ENCODE measurements at places on chromosomes 7 and 10.

DNA sequence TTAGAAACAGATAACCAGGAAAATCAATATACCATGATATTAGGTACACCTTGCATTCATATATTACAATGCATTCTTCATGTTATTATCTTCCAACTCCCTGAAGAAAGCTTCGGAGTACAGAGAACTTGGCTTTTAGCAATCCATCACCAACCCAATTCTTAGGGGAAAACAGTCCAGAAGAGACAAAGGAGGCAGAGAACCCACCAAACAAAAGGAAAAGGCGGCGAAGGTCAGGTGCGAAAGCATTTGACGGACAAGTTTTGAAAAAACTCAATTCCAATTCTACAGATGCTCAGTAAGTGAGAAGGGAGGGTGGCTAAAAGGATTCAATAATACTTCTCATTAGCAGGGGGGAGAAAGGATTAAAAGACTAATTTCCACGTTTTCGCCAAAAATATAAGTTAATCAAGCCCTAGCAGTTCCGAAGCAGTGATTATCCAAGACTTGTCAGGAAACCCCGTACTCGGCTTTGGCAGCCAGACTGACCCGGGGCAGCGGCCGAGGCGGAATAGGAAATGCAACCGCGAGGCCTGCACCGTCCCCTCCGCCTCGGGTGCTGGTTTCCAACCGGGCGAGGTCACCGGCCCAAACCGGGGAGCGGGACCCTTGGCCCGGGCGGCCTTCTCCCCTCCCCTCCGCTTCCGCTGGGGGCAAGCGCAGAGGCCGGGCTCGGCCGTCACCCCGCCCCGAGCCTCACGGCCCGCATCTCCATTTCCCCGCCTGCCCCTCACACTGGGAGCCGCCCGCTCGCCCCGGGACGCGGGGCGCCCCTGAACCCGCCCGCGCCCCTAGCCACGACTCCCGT lies 747 bp downstream of the GDI2 start:
- no peak for DNase-seq

DNA sequence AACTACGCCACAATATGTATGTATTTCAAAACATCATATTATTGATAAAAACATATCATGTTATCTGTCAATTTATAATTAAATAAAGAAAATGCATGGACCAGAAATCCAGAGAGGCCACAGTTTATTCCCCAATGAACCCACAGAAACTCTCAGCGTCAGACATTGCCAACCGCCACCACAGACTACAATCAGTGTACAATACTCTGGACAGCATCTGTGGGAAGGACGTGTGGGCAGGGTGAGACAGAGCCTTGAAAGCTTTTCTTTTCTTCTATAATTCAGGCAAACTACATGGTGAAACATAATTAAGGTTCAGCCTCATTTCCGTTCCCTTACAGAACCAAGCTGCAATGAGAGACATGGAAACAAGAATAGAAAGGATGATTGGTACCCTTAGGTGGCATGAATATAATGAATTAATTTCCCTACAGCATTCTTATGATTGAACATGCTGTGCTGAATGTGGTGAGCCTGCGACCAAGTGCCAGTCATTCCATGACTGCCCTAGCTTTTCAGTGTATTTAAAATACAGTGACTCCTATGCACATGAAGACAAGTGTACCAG lies 909.3 kb downstream of the SORCS1 start:
- DNase-seq: no peak

GRCh38 chr7:84686373-84686772 lies 491.8 kb upstream of the SEMA3A start:
- no peak for DNase-seq

GRCh38 chr10:125768219-125768855 lies 7.3 kb downstream of the MMP21 start:
- no peak for DNase-seq

DNA sequence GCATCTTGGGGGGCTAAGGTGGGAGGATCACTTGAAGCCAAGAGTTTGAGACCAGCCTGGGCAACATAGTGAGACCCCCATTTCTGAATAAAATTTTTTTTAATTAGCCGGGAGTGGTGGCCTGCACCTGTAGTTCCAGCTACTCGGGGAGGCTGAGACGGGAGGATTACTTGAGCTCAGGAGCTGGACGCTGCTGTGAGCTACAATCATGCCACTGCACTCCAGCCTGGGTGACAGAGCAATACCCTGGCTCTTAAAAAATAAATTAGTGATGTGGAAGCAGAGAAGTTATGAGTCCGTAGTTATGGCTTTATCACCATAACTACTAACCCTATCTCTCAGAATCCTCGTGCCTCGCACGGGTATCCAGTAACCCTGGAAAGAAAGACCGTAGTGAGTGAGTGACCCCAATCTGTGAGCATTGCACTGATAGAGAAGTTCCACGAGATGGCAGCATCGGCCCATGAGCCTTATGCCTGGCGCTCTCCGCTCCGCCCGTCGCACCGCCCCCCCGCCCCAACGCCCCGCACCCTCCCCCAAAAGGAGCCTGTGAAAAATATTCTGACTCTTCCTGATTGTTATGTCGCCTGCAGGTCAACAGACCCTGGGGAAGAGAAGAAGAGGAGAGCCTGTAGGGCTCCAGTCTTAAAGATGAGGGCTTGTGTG lies 4.9 kb upstream of the SLC29A3 start:
- DNase-seq: no peak

DNA sequence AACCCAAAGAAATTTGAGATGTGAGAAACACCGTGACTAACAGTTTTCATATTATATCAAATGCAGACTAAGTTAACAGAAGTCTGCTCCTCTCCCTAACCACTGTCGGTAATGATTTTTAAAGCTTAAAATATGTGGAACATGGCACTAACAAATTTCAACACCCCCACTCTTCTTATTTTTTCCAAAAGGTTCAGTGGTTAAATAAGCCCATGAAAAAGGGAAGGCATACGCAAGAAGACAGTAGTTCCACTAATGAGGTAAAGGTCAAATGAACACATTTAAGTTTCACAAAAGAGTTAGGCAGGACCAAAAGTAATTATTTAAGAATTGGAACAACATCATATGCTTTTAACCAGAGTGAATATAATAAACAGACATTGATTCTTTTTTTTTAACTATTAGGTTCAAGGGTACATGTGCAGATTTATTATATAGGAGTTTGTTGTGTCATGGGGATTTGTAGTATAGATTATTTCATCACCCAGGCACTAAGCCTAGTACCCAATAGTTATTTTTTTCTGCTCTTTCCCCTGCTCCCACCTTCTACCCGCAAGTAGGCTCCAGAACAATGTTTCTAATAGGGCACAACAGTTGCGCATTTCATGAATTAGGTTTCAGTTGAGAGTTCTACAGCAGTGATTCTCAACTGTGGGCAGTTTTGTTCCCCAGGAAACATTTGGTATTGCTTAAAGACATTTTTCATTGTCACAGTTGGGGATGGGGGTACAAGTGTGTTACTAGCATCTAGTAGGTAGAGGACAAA lies 79.9 kb downstream of the HBP1 start:
- DNase-seq: no peak

GRCh38 chr10:112374724-112375541 lies 1.0 kb downstream of the ACSL5 start:
- DNase-seq: no peak

DNA sequence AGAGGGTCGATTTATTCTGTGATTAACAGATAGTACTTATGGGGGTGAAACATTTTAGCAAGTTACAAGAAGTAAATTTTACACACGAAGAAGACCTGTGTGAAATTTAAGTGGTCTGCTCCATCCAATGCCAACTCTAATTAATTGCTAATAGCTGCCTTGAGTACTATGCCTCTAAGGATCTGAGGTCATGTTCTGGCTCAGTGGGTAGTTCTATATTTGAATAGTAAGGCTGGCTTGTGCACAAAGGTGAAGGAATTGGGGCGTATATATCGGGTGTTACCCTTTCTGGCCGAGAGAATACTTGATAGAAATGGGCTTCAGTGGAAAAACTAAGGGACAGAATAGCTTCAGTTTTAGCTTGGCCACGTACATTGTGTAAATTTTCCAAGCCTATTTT lies 345.2 kb upstream of the ANKRD30A start:
- no peak for DNase-seq

DNA sequence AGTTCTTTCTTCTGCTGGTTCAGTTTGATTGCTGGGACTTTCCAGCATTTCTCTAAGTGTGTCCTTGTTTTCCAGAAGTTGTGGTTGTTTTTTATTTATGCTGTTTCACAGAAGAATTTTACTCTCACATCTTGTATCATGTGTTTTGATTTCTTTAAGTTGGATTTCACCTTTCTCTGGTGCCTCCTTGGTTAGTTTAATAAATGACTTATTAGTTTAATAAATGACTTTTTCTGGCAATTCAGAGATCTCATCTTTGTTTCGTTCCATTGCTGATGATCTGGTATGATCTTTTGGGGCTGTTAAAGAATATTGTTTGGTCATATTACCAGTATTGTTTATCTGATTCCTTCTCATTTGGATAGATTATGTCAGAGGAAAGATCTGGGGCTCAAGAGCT lies 59.8 kb upstream of the CYP2C9 start:
- no peak for DNase-seq

DNA sequence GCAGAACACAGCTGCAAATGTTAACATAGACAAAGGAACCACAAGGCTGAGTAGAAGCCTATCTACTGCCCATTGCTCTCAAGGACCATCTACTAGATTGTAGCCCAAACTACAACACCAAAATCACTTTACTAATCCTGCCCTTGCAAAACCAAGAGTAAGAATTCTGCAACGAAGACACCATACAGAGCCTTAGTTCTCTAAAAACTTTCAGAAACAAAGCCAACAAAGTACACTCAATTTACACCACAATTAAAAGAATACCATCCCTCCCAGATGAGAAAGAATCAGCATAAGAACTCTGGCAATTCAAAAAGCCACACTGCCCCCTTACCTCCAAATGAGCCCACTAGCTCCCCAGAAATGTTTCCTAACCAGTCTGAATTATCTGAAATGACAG lies 294.3 kb downstream of the CTNNA3 start:
- no peak for DNase-seq

- no peak for DNase-seq
Observed at GRCh38 chr7:148699782-148700629, 1.3 kb downstream of the CUL1 start.

DNA sequence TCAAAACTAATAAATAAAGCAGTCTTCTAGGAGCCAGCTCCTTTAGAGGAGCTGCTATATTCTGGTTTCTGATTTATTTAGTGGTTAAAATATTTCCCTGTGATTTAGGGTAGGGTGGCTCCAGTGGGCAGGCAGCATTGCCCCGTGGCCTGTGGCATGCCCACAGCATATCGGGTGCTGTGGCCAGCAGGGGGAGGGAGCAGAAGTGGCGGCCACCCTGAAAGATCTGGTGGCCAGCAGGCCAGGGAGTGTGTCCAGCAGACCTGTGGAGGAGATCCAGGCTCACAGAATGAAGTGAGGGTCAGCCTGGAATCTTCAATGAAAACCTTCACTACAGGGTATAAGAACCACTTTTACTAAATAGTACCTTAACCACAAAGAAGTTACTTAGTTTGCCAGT lies 189.2 kb downstream of the TAX1BP1 start:
- no peak for DNase-seq

- no peak for DNase-seq
Observed at GRCh38 chr7:146076344-146076743, 40.3 kb upstream of the CNTNAP2 start.

GRCh38 chr10:110837418-110838171 lies 34.1 kb upstream of the PDCD4 start:
- no peak for DNase-seq

- DNase-seq: no peak
Observed at GRCh38 chr7:46838463-46838862, 743.4 kb downstream of the TNS3 start.

DNA sequence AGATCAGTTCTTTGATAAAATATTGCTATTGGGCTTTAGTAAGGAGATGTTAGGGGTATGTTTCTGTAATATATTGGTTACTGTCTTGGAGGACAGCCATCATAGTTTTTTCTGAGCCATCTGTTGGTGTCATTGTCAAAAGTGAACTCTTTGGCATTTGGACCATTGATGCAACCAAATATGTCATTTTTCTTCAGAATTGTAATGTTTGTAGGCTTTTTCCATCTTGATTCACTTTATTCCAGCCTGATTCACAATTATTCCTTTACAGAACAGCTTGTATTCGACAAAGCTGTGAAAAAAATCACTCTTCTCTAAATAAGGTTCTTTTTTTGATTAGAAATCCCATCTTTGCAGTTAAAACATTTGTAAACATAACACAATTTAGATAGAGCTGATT lies 37.4 kb downstream of the SMNDC1 start:
- no peak for DNase-seq

- peak; percentile 39 for DNase-seq
Observed at GRCh38 chr7:123460616-123461015, 73.8 kb downstream of the IQUB start.

DNA sequence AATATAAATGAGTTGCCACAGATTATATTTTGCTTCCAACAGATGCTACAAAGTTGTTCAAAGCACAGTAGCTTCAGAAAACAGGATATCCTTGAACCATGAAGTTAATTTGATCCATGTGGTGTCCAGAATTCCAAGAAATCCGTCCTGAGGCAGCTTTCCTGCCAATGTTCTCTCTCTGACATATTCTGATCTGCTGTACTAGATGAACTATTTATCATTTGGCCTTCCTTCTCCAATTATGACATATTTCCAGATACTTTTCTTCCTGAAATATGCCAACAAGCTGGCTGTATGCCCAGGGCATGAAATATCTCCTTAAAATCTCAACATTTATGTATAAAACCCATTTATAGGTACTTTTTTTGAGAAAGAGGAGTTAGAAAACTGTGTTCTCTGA lies 141.1 kb downstream of the SPAG6 start:
- no peak for DNase-seq

GRCh38 chr10:22615819-22616499 lies 98.4 kb downstream of the PIP4K2A start:
- DNase-seq: no peak

DNA sequence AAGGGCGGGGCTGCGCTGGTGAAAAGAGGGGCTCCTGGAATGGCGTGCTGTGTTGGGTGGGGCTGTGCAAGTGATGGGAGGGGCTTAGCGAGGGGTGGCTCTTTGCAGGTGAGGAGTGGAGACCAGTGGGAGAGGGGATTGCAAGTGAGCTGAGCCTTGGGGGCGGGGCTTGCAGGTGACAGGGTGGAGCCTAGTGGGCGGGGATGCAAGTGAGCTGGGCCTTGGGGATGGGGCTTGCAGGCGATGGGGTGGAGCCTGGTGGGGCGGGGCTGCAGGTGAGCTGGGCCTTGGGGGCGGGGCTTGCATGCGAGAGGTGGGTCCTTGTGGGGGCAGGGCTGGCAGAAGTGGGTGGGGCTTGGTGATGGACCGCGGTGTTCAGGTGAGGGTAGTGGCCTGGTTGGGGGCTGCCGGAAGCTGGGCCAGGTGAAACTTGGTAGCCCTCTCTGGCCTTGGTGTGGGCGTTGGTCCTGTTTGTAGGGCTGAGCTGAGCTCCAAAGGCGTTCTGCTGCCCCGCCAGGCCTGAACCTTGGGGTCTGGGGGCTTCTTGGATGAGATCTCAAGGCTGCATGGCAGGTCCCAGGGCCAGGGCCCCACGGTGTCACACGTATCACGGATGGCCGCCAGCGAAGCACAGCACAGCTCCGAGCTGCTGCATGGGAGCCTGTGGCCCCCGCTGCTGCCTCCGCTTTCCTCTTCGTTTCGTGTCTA lies 743 bp upstream of the PITRM1 start:
- DNase-seq: no peak

- DNase-seq: peak; percentile 54
Observed at GRCh38 chr10:77428691-77429395, 208.8 kb downstream of the KCNMA1 start.

Measured in skeletal muscle cell (primary cell).